ENCODE measurements at places on chromosomes 12 and 14.

- no peak for DNase-seq
These were observed 14.2 kb downstream of the PAPOLA start for GRCh38 chr14:96516351-96516750.

DNA sequence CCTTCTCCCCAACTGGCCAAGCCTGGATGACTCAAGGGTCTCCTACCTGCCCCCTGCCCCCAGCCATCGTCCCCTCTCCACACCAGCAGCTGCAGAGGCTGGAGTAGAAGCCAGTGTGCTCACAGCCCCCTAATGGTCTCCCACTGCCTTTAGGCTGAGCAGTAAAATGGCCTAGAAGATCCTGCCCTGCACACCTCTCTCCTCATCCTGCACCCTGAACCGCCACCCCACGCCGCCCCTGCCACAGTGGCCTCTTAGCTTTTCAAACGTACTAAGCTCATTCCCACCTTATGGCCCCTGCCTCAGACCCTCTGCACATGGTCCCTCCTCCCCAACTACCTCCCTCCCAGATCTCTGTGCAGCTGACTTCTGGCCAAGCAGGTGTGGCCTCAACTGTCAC lies 46.3 kb downstream of the RBM19 start:
- DNase-seq, result no peak

GRCh38 chr14:91416744-91417119 lies 888 bp downstream of the CCDC88C start:
- DNase-seq, result no peak

DNA sequence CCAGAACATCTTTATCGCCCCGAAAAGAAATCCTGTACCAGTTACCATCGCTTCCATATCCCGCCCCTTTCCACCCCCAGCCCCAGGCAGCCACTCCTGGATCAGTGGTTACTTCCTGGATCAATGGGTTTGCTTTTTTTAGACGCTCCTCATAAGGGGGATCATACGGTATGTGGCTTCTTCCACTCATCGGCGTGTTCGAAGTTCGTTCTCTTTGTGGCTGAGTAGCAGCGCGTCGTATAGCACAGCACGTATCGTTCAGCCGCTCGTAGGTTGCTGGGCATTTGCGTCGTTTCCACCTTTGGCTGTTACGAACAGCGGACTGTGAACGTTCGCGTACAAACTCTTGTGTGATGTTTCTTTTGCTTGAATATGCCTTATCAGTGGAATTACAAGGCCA lies 1.8 kb downstream of the NOC4L start:
- no peak for DNase-seq

DNA sequence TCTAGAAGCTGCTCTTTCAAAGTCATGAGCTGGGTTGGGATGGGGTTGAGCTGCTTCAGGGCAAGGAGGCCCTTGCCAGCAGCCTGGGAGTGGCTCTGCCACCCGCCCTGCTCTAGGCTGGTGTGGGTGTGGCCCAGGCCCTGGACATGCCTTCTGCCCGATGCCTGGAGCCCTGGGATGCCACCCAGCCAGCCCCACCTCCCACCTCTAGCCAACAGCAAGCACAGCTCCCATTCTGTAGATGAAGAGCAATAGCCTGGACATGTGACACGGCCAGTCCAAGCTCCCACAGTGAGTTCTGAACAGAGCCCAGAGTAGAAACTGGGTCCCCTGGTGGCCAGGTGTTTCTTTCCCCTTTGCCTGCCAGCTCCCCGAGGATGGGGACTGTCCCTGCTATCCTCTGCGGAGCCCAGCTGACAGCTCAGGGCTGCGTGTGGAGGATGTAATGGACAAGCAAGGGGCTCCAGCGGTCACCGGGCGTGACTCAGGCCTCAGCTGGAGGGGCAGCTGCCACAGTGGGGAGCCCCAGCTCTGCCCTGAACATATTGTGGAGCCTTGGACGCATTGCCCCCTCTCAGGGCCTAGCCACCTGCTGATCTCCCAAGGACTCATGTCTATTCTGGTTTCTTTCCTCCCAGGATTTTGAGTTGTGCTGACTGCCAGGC lies 165.2 kb downstream of the TSPAN9 start:
- DNase-seq, result no peak

DNA sequence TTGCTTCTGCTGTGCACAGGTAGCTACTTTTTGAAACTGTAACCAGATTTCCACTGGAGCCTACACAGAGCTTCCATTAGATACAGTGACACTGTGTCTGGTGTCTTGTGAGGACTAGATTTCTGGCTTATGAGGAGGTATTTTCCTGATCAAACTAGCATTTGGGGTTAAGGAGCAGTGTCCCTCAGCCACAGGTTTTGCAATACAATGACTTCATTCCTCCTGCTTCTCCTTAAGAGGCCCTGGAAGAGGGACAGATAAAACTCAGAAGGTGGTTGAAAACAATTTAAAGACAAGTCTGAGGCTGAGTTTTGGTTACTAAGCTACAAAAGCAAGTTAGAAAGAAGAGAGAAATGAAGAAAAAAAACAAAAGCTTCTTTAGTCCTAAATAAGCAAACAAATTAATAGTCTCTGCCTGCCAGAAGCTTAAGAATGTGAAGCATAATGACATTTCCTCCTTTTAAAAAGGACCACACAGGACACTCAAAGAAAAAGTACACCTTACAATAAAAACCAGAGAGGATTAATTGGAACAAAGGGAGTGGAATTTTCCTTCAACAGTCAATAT lies 53.0 kb downstream of the PKP2 start:
- DNase-seq, result no peak

DNA sequence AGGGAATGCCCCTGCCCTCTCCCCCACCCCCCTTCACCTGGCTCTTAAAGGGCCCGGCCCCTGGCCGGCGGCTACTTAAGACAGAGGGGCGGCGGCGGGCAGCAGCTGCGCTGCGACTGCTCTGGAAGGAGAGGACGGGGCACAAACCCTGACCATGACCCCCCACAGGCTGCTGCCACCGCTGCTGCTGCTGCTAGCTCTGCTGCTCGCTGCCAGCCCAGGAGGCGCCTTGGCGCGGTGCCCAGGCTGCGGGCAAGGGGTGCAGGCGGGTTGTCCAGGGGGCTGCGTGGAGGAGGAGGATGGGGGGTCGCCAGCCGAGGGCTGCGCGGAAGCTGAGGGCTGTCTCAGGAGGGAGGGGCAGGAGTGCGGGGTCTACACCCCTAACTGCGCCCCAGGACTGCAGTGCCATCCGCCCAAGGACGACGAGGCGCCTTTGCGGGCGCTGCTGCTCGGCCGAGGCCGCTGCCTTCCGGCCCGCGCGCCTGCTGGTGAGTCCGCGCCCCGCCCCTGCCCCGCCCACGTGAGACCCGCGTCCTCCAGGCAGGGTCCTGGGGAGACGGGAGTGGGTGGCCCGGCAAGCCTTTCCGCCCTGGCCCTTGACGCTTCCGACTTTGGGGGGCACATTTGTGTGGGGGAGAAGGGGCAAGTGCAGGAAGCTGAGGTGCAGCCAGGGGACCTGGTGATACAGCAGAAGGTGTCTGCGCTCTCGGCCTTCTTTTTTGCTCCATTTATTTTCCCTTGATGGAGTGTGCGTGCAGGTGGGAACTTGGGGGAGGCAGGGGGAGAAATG lies at the start of gene IGFBP6:
IGFBP6 (plus strand) TSS at position 104 of the 790 bp plus-strand sequence; CDS start at position 155, 51 bp downstream.
- DNase-seq, result no peak

DNA sequence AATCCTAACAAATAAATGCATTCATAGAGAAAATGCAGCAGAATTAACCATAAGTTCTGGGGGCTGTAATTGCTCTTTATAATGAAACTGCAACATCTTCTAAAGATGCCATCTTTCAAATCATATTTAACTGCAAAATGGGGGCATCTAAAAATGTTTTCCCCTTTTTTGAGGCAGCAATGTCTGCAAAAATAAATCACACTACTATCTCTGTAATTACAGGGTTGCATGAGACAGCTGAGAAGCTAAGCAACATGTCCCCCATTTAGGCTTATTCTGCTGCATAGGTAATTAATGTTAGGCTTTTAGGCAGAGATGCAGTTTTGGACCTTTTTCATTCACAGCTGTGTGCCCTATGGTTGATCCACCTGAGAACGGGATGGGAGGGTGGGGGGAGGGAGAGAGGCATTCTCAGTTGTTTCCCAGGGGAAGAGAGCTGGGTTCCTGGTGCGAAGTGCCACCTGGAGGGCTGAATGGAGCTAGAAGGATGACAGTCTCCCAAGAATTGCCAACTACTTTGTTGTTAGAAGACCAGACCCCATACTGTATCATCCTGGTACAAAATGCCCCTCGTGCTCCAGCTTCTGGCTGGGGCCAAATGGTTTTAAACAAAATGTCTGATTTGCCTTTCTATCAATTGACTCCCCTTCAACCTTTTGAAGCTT lies 154.2 kb downstream of the APAF1 start:
- DNase-seq, result no peak

- DNase-seq, result no peak
These were observed 476.1 kb upstream of the SOX5 start for GRCh38 chr12:24425601-24425970.

DNA sequence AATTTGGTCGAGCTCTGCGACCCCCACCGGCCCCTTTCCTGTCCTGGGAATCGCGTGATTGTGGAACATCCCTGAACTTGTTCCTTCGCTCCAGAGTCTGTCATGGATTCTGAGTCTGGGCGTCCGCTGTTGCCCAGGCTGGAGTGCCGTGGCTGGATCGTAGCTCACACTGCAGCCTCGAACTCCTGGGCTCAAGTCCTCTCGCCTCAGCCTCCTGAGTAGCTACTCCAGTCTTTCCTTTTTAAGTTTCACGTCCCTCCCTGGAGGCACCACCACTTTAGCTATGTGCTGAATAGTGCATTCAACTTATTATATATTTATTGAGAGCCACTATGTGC lies 698 bp downstream of the ACOT6 start:
- no peak for DNase-seq

Measured in GM04503 (cell line).